Stimulated activated CD4-positive, alpha-beta T cell treated with anti-CD3 and anti-CD28 coated beads, Interleukin-12 subunit alpha, Interleukin-12 subunit beta, amount 100 ng/mL, for 48 hours (primary cell): ENCODE measurements at places on chromosomes 6 and 20.

GRCh38 chr6:5333658-5334057 lies 72.3 kb downstream of the FARS2 start:
- no peak for DNase-seq

DNA sequence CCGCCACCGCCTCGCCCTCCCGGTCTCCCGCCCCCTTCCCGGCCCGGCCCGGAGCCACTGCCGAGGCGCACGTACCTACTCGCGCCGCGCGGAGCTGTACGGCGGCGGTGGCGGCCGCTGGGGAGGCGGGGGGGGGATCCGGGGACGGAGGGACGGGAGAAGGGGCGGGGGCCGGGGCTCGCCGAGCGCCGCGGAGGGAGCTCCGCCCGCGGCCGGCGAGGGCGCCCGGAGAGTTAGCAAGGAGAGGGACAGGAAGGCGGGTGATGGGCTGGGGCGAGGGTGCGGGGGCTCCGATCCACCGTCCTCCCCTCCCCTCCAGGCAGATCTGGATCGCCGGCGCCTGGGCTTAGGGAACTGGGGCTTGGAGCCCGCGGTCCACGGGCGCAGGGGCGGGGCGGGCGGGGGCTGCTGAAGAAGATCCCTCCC lies 548 bp upstream of the TMEM74B start:
- no peak for DNase-seq

GRCh38 chr6:138912308-138912707 lies 75.7 kb downstream of the REPS1 start:
- no peak for DNase-seq

DNA sequence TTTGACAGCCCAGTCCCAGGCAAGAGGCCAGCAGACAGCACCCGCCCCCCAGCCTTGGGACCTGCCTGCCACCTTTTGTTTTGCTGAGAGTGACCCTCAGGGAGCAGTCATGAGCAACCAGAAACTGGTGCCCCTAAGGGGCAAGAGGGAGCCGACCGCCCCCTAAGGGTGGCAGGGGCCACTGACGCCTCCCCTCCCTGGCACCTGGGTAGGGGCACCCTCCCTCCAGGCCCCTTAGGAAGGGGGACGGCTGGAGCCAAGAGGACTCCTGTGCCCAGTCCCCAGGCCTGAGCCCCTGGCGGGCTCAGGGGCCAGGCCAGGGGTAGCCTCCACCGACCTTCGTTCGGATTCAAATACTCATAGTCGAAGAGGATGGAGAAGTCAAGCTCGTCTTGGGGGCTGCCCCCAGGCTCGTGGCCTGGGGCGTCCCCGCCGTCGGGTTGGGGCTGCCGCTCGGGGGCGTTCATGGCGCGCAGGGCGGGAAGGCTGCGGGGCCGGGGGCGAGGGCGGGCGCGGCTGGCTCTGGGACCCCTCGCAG lies 417 bp downstream of the NFATC2 start:
- DNase-seq = peak; percentile 50

DNA sequence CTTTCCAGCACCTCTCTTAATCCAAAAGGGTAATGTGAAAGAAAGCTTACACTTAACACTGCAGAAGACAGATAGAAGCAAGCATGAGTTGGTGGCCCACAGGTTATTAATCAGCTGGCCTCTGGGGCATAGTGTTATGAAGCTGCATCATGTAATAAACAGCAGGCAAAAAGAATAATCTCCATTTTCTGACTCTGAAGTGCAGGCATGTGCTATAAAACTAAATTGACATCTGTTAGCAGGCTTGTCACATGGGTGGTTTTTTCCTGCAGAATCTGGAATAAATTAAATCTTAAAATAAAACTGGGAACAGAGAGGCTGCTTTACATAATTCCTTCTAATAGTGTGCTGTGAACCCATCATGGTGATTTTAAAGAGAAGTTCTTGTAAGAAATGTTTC lies 73.3 kb downstream of the METTL24 start:
- DNase-seq = no peak

DNA sequence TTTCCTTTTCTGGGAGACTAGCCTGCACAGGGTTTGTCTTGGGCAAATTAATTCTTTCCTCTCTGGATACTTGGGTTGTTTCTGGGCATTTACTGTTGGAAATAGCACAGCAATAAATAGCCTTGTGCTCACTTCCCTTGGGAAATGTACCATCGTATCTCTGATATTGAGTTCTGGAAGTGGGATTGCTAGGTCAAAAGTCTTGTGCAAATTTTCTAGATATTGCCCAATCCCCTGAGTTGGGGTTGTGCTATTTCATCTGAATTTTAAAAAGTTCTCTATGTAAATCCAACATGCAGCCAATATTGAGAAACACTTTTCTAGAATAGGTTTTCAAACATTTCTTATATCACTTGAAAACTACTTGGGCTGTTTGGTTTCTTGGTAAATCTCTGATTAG lies 64.0 kb upstream of the ELOVL5 start:
- no peak for DNase-seq

- no peak for DNase-seq
Observed at GRCh38 chr20:53900380-53900999, 169.9 kb downstream of the BCAS1 start.

GRCh38 chr6:29531668-29532067 lies 27.9 kb downstream of the UBD start:
- no peak for DNase-seq

GRCh38 chr20:17849901-17850683 lies 118.5 kb downstream of the SNX5 start:
- DNase-seq = no peak

GRCh38 chr6:142334294-142334693 lies 32.5 kb downstream of the ADGRG6 start:
- no peak for DNase-seq

DNA sequence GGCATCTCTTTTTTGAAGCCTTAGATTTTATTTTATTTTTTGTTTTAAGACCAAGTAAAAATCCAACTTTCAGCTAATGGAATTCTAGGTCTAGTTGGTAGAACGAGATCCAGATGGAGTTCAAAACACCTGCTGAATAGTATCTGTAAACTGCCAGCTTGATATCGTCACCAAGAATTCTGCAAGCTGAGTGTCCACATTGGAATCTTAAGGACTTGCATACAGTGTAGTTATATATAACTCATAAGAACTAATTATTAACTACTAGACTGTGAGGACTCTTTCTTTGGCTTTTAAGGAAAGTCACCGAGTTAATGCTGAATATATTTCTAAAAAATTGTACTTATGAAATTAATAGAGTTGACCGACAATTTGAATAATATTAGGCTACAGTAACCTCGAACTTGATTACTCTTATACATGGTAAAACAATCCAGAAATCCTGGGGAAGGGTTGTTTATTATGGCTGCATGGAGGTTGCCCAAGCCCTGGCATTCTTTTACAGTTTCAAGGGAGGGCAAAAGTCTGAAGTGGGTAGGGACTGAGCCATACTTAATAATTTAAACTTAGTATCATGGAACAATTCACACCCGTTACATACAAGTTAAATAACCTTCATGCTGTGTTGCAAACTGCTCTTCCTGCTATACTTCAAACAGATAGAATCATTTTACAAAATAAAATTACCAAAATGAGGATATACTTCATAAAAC lies 553.9 kb downstream of the PTPRT start:
- no peak for DNase-seq

GRCh38 chr6:34331371-34332050 lies 61.0 kb downstream of the NUDT3 start:
- no peak for DNase-seq

DNA sequence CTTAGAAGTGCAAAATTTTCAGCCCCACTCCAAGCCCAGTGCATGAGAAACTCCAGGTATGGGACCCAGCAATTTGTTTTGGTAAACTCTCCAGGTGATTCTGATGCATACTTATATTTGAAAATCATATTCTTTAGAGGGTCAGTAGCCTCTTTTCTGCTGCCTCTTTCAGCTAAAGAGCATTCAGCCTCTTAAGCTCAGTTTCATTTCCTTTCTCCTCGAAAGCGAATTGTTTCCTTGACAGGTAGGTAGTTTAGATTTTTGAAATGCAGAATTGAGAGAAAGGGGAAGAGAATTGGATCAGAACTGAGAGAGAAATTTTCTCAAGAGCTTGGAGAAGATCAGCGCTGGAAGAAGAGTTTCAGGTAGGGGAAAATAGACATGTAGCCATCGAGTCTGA lies 995.8 kb upstream of the FLRT3 start:
- DNase-seq = no peak

GRCh38 chr6:50661636-50662035 lies 51.7 kb upstream of the TFAP2D start:
- no peak for DNase-seq

DNA sequence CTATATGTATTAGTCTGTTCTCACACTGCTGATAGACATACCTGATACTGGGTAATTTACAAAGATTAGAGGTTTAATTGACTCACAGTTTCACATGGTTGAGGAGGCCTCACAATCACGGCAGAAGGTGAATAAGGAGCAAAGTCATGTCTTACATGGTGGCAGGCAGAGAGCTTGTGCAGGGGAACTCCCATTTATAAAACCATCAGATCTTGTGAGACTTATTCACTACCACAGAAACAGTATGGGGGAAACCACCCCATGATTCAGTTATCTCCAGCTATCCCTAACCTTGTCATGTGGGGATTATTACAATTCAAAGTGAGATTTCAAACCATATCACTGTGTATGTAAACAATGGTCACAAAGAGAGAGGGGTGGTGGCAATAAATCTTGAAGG lies 6.6 kb downstream of the CST8 start:
- peak; percentile 11 for DNase-seq

DNA sequence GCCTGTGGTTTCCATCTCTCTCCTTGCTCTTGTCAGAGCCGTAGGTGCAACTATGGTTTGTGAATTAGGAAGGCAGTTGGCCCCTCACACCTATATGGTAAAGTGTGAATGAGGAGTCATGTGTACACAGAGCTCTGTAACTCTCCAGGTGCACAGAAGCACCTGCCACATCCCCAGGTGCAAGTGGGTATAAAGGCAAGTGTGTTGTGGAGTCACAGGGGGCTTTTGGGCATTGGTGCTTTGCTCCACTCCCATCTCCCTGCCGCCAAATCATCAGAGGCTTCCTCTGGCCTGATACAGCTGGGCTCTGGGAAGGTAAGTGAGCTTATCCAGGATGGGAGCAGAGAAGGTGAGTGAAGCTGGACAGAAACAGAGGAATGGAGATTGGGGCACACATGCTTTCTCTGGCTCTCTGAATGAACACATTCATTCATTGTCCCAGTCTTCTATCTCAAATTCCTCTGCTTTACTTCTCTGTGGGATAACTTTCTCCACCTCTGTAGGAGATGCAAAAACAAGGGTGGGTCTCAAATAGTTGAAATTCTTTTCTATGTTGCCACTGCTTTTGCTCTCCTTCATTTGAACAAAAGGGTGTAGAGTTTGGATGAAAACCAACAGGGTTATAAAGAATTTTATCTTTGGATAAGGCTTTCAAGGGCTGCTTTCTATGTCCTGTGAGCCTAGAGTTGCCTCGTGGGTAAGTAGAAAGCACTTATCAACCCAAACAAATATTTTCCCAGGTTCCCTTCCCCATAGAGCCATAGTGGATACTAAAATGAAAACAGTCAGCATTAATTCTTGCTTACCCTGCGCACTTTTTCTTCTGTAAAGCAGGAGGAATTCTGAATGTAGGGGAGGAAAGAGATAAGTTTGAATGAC lies 45.0 kb upstream of the RIPOR2 start:
- no peak for DNase-seq

DNA sequence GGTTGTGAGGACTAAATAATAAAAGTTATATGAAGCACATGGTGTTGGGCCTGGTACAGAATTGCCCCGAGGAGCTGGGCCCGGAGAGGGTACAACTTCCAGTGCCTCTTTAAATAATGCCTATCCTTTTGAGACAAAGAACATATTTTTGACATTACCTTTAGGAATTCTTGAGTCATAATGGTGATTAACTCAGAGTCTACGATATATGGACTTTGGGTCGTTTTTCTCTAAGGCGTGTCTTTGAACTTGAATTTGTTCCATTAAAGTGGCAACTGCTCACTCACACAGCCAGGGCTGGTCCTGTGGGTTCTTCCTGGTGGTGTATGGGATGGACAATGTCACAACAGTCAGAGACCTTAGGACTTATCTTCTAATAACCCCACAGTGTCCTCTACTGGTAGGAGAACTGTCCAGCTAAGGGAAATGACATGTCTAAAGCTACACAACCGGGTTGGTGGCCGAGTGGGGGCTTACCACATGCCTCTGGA lies 106.5 kb downstream of the CDC5L start:
- no peak for DNase-seq

- no peak for DNase-seq
Observed at GRCh38 chr20:16270989-16271388, 302.3 kb downstream of the KIF16B start.

DNA sequence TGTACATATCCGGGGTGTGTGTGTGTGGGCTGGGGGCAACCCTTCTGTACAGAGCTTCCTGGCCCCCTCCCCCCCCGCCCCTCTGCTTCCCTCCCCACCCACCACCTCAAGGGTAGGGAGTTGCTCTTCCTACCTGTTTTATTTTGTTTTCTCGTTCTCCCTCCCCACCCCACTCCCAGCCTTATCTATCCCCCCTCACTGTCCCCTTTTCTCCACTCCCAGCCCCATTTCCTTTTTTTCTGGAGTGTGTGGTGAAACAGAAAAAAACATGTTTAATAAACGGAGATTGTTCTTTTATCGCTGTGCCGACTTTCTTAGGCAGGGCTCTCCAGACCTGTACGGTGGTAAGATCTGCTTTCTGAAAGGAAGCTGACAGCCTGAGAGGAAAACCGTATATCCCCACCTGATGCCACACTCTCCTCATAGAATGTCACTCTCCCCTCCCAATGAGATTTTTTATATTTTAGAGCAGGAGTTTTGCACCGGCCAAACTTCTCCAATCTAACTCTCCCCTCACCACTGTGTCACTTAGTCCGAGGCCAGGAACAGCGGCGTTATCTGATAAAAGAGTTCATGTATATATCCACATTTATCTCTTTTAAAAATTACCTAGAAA lies 875 bp upstream of the ZBTB9 start:
- no peak for DNase-seq

DNA sequence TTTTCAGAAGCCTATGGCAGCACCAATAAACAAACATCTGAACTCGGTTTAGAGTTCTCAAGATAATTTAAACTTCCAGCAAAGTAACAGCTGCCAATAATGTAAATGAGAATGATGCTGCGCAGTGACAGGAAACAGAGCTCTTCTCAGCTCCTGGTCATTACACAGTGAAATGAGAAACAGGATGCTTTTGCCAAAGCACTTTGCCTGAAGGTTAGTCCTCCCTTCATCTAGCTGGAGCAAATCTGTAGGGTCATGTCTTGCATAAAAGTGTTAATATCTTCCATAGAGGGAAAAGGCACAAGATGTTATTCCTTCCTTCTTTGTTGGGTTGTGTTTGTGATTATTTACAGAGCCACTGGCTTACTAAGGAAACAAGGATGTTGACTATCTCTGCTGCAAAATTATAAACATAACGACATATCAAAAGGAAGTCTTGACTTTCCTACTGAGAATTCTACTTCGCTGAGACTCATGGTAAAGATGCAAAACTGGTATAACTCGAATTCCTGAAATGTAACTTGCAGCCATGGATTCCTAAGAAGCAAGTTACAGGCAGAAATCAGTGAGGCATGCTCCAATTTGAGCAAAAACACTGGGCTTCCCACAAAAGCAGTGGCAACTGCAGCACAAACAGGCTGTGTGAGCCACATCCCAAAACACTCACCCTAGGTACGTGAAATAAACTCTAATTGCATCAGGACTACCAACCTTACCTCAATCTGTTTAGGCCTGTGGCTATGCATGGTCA lies 102.5 kb upstream of the BEND6 start:
- DNase-seq = no peak

GRCh38 chr6:78308025-78308424 lies 559.3 kb upstream of the IRAK1BP1 start:
- DNase-seq = no peak
